Hair follicle dermal papilla cell (primary cell): ENCODE measurements at places on chromosomes 6 and 20. TPM values are rescaled to one million over a fixed set of nuclear protein-coding genes. Genes with fewer than 3 reads are reported as not detected.

The BLCAP gene
- 65.6 and 68.4 TPM in 2 replicates for total RNA-seq

The FAM8A1 gene
- total RNA-seq = 29.0 and 32.1 TPM in 2 replicates

The DUSP15 gene
- 2.1 TPM in 1 of 2 replicates, not detected in the other for total RNA-seq

The SSTR4 gene
- 0.16 TPM in 1 of 2 replicates, not detected in the other for total RNA-seq

The ADGB gene
- total RNA-seq = not detected in 2 replicates

The SGK2 gene
- total RNA-seq = 0.16 and 0.24 TPM in 2 replicates

The GLP1R gene
- total RNA-seq = not detected in 2 replicates

The SIRPD gene
- not detected in 2 replicates for total RNA-seq

The BANF2 gene
- total RNA-seq = not detected in 2 replicates

The NKAIN2 gene
- total RNA-seq = 0.12 TPM in 1 of 2 replicates, not detected in the other

The LEMD2 gene
- 52.9 and 61.5 TPM in 2 replicates for total RNA-seq

The TINAG gene
- total RNA-seq = not detected in 2 replicates

The SLPI gene
- total RNA-seq = not detected in 2 replicates

The SMOC2 gene
- total RNA-seq = not detected in 2 replicates

The CARMIL1 gene
- 20.9 and 21.6 TPM in 2 replicates for total RNA-seq

The OGFR gene
- total RNA-seq = 50.6 and 54.5 TPM in 2 replicates

The SCGN gene
- not detected in 2 replicates for total RNA-seq

The RRBP1 gene
- total RNA-seq = 199 and 237 TPM in 2 replicates

The BFSP1 gene
- total RNA-seq = 1.5 and 2.3 TPM in 2 replicates

The SIGLEC1 gene
- total RNA-seq = under 0.01 TPM in 1 of 2 replicates, not detected in the other

The C20orf141 gene
- not detected in 2 replicates for total RNA-seq

The IRF4 gene
- total RNA-seq = 0.16 TPM in 1 of 2 replicates, not detected in the other

The RBM39 gene
- 197 and 296 TPM in 2 replicates for total RNA-seq

The RPS21 gene
- total RNA-seq = 438 and 731 TPM in 2 replicates

The BNIP5 gene
- total RNA-seq = not detected in 2 replicates

The KCNB1 gene
- 0.24 and 0.32 TPM in 2 replicates for total RNA-seq

The PTPRK gene
- 147 and 149 TPM in 2 replicates for total RNA-seq

The TGM3 gene
- not detected in 2 replicates for total RNA-seq

The PSORS1C2 gene
- not detected in 2 replicates for total RNA-seq

The ESF1 gene
- 9.2 and 10.1 TPM in 2 replicates for total RNA-seq

The ZBP1 gene
- not detected in 2 replicates for total RNA-seq

The WFDC2 gene
- not detected in 2 replicates for total RNA-seq

The CST1 gene
- not detected in 2 replicates for total RNA-seq

The KHDC1 gene
- total RNA-seq = 3.8 and 3.9 TPM in 2 replicates

The BCAS1 gene
- total RNA-seq = 0.16 and 0.49 TPM in 2 replicates

The RBBP8NL gene
- not detected in 2 replicates for total RNA-seq

The SDCBP2 gene
- 2.1 TPM in 2 replicates for total RNA-seq

The PRRT1 gene
- total RNA-seq = 0.16 TPM in 1 of 2 replicates, not detected in the other

The SLC35B3 gene
- 22.7 and 24.8 TPM in 2 replicates for total RNA-seq

The MYT1 gene
- not detected in 2 replicates for total RNA-seq

The NINL gene
- 10.6 and 16.4 TPM in 2 replicates for total RNA-seq

The JPH2 gene
- total RNA-seq = 21.4 and 37.0 TPM in 2 replicates

The ZBTB9 gene
- 3.5 and 4.2 TPM in 2 replicates for total RNA-seq

The LRP11 gene
- 96.8 and 137 TPM in 2 replicates for total RNA-seq

The PRSS16 gene
- not detected in 2 replicates for total RNA-seq

The EPPIN gene
- total RNA-seq = not detected in 2 replicates

The KCNQ5 gene
- total RNA-seq = 0.49 and 1.5 TPM in 2 replicates

The HLA-G gene
- not detected in 2 replicates for total RNA-seq

The WFDC5 gene
- not detected in 2 replicates for total RNA-seq

The PET117 gene
- 10.7 and 11.0 TPM in 2 replicates for total RNA-seq

The HEY2 gene
- total RNA-seq = 2.2 and 2.3 TPM in 2 replicates

The RUNX2 gene
- 18.9 and 27.4 TPM in 2 replicates for total RNA-seq

The SLC24A3 gene
- total RNA-seq = 0.49 and 0.73 TPM in 2 replicates

The ZNF334 gene
- total RNA-seq = 1.9 and 4.1 TPM in 2 replicates
